ENCODE measurements at places on chromosomes 5 and 9.

- DNase-seq: no peak
Observed at GRCh38 chr9:77882294-77882693, 149.3 kb downstream of the GNAQ start.

DNA sequence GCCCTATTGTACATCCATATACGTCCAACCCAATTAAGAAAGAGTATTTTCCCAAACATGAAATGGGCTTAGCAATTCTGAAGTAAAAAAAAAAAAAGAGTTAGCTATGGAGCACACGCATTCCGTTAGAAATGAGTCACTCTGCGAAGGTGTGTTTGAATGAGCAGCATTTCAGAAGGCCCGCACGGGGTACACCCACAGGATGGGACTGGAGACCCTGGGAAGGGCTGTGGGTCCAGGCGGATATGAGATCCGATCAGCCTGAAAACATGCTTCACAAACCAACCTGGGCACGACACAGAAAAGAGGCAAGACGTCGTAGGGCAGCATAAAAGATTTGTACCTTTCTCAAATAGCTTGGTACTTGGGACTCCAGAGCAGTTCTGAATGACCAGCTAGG lies 173.9 kb upstream of the KLF9 start:
- no peak for DNase-seq

DNA sequence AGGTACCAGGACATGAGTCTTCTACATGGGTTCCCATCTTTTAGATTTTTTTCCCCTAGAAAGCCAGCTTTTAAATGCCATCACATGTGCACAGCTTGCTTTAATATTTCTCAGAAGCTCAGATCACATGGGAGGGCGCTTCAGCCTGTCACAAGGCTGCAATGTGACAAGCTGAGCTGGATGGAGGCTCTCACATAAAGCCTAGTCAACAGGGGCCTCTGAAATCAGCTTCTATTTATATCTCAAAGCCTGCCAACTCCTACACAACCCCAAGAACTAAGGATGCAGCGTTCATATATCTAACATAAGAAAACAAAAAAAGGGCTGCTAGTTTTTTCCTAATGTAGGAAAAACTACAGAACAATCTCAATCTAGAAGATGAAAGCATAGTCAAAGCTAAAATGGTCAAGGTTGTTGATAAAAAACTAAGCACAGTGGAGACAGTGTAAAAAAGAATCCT lies 2.3 kb downstream of the ZFAND5 start:
- no peak for DNase-seq

GRCh38 chr5:163497315-163497714 lies 8.1 kb upstream of the MAT2B start:
- DNase-seq: no peak

- DNase-seq: no peak
Observed at GRCh38 chr5:181221792-181222629, 1.1 kb upstream of the TRIM41 start.

- DNase-seq: peak; percentile 90
Observed at GRCh38 chr5:150105928-150106615, 19.7 kb upstream of the CSF1R start.

DNA sequence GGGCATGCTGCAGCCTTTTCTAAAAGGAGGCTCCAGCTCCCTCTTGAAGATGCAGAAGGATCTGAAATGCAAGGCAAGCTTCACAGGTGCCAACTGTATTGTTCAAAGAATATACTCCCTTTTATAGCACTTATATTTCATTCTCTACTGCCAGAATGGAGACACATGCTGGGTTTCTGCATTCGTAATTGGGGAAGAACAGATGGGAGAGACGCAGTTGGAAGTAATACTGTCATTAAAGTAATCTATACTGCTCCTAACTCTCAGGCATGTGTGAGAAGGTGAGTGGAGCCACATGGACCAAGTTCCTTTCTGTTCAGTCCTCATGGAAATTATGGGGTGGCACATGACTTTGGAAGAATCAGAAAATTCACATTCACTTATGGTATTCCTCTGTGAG lies 226.4 kb downstream of the TRIM32 start:
- no peak for DNase-seq

DNA sequence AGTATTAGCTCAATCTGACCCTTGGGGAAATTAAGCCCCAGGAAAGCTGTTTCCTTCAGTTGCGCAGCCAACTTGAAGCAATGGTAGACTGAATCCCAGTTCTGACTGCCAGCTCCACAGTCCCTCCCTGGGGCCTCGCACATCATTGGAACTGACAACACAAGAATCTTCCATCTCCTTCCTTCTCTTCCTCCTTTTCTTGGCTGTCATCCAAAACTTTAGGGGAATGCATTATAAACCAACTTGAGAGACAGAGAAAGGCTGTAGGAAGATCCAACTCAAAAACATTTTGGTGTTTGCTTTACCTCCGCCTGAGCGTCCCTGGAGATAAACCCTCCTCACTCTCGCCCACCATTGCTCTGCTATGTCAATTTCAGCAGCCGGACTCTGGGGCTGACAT lies 16.6 kb downstream of the KCNIP1 start:
- no peak for DNase-seq

GRCh38 chr9:19481971-19482404 lies 73.2 kb downstream of the ACER2 start:
- no peak for DNase-seq

DNA sequence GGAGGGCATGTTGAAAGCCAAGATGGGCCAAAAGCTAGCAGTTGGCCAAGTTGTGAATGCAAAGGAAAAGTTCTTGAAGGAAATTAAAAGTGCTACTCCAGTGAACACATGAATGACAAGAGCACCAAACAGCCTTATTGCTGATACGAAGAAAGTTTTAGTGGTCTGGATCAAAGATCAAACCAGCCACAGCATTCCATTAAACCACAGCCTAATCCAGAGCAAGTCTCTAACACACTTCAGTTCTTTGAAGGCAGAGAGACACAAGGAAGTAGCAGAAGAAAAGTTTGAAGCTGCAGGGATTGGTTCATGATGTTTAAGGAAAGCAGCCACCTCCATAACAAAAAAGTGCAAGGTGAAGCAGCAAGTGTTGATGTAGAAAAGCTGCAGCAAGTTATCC lies 71.6 kb downstream of the ERCC6L2 start:
- no peak for DNase-seq

DNA sequence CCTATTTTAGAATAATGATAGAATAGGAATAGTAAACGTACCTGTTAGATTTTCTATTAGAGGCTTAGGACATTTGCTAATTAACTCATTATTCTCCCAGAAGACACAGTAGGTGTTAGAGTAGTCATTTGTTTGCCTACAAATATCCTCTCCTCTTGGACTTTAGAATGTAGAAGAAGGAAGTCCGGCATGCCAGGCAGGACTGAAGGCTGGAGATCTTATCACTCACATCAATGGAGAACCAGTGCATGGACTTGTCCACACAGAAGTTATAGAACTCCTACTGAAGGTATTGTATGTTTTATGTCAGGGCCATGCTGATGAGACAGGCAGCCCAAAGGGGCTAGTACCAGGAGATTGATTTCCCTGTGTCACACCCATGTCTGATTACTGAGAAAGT lies 43.3 kb downstream of the CD180 start:
- DNase-seq: no peak

DNA sequence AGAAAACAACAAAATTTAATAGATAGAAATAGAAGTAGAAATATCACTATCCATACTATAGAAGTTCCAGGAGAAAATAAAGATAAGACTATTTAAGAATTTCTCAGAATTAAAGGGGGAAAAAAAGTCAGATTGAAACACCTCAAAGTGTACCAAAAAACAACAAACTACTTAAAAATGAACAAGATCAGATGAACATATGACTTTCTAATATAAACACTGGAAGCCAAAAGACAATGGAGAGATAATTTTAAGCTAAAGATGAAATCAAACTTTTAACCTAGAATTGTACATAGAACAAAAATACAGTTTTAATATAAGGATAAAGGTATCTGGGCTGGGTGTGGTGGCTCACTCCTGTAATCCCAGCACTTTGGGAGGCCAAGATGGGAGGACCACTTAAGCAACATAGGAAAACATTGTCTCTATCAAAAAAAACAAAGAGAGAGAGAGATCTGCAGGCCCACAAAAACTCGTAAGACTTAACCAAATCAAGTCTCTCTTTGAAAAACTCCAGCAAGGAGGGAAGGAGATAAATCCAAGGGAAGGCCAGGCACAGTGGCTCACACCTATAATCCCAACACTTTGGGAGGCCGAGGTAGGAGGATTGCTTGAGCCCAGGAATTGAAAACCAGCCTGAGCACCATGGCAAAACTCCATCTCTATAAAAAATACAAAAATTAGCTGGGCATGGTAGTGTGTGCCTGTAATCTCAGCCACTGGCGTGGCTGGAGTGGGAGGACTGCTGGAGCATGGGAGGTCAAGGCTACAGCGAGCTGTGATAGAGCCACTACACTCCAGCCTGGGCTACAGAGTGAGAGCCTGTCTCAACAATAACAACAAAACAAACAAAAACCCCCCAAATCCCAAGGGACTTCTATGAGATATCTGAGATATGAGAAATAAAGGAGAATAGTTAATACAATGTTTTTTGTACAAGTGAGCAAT lies 32.4 kb downstream of the ABHD17B start:
- no peak for DNase-seq

GRCh38 chr5:74182603-74183002 lies 457.9 kb downstream of the ENC1 start:
- DNase-seq: no peak

DNA sequence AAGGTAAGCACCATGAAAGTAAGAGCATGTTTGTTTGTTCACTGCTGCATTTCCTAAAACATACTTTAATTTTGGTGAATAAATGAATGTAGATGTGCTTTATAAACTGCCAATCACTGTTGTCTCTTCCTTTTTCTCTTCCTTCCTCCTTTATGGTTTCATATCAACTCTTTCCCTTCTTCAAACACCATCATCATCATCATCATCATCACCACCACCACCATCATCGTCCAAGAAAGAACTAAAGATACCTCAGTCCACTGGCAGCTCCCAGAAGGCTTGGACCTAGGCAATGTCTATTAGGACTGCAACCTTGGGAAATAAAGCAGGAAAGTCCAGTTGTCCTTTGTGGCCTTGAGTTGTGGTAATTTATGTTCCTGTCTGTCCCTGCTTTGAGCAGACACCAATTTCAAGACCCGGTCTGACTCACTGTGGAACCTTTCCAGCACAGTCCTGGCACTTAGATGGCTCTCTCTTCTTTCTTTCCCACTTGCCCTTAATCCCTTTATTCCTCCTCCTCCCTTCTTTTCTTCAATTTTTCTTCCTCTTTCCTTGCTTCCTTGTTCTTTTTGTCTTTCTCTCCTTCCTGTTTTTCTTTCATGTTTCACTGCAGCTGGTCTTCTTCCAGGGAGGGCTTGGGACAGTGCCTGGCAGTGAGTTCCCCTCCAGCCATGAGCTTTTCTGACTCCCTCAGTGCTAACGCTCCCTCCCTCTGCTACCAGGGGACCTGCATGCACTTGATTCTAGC lies 99.3 kb downstream of the ANGPTL2 start:
- DNase-seq: peak; percentile 91

GRCh38 chr9:34372467-34373011 lies 4.2 kb downstream of the MYORG start:
- DNase-seq: no peak

GRCh38 chr5:81703840-81704239 lies 47.1 kb downstream of the SSBP2 start:
- DNase-seq: no peak

DNA sequence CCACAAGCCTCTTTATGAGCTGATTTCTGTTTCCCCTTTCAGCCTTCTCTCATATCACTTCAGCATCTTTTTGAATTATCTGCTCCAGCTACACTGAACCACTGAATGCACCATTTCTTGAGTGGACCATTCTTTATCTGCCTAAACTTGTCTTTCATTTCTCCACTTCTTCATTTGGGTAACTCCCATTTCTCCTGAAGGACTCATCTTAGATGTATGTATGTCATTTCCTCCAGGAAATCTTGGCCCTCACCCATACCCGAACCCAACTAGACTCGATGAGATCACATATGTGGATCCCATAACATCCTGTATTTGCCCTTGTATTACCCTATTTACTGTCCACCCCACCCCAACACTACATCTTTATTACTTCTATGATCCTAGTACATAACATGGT lies 249.8 kb downstream of the KIF4B start:
- no peak for DNase-seq

GRCh38 chr9:135289081-135289491 lies 190.5 kb upstream of the PPP1R26 start:
- DNase-seq: no peak

DNA sequence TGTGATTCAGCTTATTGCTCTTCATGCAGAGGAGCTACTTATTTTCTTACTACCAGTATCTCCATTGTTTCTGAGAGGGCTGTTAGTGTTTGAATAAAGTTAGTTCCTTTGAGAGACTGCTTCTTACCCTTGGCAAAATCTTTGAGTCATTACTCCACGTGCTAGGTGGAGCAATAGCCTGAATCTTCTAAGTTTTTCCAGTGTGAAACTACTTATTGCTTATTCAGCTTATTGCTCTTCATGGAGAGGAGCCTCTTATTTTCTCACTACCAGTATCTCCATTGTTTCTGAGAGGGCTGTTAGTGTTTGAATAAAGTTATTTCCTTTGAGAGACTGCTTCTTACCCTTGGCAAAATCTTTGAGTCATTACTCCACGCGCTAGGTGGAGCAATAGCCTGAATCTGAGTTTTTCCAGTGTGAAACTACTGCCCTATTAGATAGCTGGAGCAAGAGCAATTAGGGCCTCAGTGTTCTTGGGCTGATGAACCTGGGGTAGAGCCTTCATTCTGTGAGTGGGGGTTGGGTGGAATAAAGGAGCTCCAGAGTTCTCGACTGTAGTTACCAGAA lies 41.9 kb downstream of the GPBP1 start:
- DNase-seq: no peak

GRCh38 chr5:69137807-69138206 lies 29.1 kb upstream of the CCNB1 start:
- DNase-seq: no peak

- no peak for DNase-seq
Observed at GRCh38 chr5:14667770-14668169, 3.3 kb downstream of the OTULIN start.

DNA sequence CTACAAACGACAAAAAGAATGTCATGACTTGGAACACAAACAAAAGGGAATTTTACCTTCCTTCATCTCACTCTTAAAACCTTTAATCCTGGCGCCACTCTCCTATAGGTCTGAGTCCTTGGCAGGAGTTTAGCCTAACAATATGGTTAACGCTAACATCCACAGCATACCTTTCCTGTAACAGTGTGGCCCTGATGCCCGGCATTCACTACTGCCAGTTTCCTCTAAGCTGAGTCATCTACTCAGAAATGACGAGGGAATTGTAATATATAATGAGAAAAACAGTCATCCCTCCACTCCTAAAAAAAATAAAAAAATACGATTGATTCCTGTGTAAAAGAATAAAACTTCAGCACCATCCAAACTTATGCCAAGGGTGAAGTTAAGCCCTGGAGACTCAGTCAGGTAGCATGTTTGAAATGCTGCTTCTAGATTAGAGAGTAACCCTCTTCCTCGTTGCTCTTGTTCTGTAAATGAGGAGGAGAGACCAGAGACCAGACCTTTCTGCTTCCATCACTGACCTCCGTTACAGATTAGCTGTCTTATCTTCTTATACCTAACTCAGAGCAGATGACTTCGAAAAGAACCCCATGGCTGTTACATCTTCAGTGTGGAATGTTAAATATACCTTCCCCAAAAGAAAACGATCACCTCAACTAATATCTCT lies 37.4 kb downstream of the CCDC125 start:
- DNase-seq: no peak

GRCh38 chr5:14873093-14873492 lies 1.5 kb upstream of the ANKH start:
- DNase-seq: no peak
